ENCODE measurements at places on chromosomes 13 and 19. TPM values are rescaled to one million over a fixed set of nuclear protein-coding genes. Genes with fewer than 3 reads are reported as not detected.
A peak's percentile ranks its signal among the peaks of the same experiment; 100 is the strongest.

DNA sequence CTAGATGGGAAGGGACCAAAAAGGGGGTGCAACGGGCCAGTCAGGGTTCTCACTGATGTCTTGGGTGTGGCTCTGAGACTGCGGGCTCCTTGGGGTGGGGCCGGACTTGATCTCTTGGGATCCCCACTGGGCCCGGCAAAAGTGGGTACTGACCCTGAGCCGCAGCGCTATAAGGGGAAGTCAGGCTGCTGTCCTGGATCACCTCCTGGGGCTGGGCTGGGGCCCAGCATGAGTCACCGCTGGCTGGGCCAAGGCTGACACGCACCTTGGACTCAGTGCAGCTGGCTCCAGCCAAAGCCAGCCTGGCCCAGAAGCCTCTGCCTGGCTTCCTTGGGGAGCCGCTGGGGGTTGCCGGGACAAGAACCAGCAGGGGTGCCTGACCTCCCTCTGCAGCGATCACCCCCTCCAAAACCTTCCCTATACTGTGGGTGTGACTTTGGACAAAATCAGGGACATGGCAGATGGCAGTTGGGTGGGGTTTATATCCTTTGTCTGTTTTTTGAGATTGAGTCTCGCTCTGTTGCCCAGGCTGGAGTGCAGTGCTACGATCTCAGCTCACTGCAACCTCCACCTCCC is 617 bp upstream of the IQCN start:
- peak; percentile 96 for DNase-seq

DNA sequence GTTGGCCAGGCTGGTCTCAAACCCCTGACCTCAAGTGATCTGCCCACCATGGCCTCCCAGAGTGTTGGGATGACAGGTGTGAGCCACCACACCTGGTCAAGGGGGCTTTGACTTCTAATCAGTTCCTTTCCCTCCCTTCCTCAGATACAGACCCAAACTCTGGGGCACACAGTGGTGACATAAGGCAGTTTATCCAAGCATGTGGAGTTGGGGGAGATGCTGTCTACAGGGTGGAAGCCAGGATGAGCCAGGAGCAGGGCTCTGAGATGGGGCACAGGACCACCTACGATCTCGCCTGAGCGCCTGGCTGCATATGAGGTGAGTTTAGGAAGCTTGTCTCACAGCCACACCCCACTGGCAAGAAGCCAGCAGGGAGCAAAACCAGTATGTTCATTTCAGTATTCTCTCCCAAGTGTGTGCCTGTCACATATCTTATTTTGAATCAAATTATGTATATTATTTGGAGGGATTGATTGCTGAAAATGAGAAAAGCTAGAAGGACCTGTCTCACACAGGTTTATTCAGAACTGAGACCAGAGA is 67.7 kb downstream of the KCTD15 start:
- DNase-seq, result peak; percentile 18

DNA sequence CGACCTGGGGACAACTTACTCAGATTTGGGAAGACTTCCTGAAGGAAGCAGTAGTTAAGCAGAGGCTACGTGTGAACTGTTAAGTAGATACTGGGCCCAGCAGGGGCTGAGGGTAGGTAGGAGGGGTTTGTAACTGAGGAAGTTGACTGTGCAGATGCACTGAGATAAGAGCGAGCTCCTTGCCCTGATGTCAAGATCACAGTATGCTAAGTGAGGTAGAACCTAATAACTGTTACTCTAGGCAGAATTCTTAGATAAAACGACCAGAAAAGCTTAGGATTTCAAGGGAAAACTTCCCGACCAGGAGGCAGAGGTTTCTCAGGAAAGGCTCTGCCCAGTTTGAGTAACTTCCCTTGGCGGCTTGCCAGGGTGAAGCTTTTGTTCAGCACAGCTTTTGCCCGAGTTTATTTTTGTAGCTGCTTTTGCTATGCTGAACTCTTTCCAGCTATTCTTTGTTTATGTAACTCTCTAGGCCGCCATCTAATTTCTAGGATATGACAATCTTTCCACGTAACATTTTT is 632.1 kb downstream of the DIAPH3 start:
- peak; percentile 93 for DNase-seq

DNA sequence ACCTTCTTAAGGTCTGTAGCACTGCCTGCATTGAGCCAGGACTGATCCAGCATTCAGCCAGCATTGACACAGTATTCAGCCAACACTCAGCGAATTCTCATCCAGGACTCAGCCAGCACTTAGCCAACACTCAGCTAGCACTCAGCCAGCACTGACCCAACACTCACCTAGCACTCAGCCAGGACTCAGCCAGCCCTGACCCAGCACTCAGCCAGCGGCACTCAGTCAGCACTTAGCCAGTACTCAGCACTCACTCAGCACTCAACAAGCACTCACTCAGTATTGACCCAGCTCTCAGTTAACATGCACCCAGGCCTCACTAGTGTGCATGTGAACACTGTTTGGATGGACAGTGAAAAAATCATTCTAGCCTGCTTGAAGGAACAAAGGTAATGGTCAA is 55.0 kb downstream of the TSHZ3 start:
- DNase-seq, result no peak

GRCh38 chr13:98144027-98144741 is 1.3 kb downstream of the FARP1 start:
- no peak for DNase-seq

- no peak for DNase-seq
Observed at GRCh38 chr13:111395511-111396393, 75.3 kb downstream of the TEX29 start.

DNA sequence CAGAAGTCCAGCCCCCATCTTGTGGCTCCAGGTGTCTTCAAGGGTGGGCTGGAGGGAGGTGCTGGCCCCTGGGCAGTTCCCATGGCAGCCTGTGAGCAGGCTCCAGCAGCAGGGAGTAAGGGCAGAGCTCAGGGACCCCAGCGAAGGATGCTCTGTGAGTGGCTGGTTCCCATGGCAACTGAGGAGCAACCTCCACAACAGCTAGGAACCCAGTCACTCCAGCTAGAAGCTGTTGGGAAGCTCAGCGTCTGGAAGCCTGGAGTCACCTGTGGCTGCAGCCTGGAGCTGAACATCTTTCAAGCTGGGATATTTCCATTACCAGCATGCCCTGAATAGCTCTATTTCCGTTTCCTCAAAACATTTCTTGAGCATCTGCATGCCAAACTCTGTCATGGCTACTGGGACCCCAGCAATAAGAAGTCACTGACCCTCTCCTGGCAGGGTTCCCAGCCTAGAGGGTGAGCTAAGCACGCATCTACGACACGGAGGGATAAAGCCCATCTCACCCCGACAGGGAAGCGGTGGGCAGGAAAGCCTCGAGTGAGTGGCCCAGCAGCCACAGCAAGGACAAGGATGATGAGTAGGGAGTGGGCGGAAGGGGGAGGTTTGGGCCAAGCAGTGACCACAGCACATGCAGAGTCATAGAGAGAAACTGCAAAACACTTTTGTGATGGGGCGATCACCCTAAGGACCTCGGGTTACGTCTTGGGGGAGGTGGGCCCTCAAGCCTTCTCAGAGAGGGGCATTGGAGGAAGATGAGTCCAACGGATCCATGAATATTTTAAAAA is 52.6 kb downstream of the ALOX5AP start:
- no peak for DNase-seq

- DNase-seq, result no peak
Observed at GRCh38 chr13:95193509-95194230, 107.6 kb downstream of the ABCC4 start.

- DNase-seq, result no peak
Observed at GRCh38 chr19:56294549-56294948, 20.1 kb downstream of the ZSCAN5A start.

- DNase-seq, result no peak
Observed at GRCh38 chr13:26695360-26695705, 65.3 kb downstream of the GPR12 start.

- DNase-seq, result no peak
Observed at GRCh38 chr19:1355568-1356507, 27.9 kb upstream of the NDUFS7 start.

- DNase-seq, result no peak
Observed at GRCh38 chr19:21158523-21159135, 16.8 kb downstream of the ZNF431 start.

DNA sequence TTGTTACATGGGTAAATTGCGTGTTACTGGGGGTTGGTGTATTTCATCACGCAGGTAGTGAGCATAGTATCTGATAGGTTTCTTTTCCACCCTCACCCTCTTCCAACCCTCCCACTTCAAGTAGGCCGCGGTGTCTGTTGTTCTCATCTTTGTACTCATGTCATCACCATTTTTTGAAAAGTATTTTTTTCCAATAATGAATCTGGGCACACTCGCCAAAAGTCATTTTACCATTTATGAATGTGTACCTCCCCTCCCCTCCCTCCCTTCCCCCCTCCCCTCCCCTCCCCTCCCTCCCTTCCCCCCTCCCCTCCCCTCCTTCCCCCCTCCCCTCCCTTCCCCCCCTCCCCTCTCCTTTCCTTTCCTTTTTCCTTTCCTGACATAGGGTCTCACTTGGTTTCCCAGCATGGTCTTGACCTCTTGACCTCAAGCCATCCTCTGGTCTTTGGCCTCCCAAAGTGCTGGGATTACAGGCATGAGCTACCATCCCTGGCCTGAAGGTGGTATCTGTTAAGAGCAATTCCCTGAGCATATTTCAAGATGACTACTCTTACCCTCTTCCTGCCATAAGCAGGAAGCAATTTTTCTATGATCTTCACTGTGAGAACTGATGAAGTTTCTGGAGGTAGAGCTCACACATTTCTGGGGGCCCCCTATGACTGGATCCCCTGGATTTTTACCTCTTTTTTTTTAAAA is 15.7 kb downstream of the ZNF627 start:
- DNase-seq, result no peak

- DNase-seq, result no peak
Observed at GRCh38 chr19:19533841-19534240, 4.2 kb upstream of the CILP2 start.

DNA sequence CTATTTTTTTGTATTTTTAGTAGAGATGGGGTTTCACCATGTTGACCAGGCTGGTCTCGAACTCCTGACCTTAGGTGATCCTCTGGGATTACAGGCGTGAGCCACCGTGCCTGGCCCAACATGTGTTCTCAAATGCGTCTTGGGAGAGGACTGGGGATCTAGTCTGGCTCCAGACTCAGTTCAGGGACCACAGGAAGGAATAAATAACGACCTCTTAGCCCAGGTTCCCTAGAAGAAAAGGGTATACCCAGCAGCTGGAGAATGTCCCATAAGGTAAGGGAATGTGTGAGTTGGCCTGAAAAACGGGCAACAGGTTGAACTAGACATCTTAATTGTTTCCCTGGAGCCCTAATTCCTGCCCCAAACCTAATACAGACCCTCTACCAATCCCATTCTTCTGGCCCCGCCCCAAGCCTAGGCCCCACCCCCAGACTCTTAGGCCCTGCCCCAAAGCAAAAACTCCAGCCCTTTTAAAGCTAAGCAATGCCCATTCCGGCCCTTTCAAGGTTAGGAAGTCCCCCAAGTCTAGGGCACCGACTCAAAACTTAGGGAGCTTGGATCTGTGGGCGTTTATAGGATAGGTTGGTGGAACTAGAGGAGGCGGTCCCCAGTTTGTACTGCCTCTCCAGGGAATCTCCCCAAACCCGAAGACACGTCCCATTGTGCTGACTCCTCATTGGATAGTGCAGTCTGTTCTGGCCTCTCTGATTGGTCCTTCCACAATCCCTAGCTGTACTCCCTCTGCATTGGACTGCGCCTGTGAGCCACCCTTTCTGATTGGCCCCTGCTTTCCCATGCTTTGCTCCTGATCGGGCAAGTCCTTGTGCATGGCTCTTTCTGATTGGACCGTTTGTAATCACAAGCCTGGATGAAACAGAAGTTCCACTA is 5.4 kb upstream of the LRFN1 start:
- no peak for DNase-seq

GRCh38 chr13:105956921-105957320 is 578.5 kb downstream of the EFNB2 start:
- no peak for DNase-seq

GRCh38 chr13:43054803-43055802 is 31.7 kb downstream of the DNAJC15 start:
- DNase-seq, result no peak

DNA sequence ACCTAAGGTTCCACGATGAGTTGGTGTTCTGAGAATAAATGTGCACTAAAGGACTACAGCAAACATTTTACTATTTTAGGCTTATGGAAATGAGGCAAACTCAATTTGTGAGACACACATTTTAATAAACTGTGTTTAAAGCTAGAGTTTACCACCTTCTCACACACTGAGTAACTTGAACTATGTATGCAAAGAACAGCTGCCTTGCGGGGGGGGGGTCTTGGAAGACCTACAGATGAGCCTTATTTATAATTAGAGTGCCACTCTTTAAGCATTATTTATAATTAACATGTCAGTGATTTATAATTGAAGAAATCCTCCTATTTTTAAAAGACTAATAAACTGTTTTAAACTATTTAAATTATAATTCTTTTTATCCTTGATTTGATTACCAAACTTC is 300.4 kb downstream of the DLEU7 start:
- no peak for DNase-seq

GRCh38 chr19:49591731-49592485 is 926 bp downstream of the PRR12 start:
- DNase-seq, result no peak

The DPY19L3 gene
- total RNA-seq, result 29.0 TPM

The COMP gene
- total RNA-seq, result 72.2 TPM

The ZNF790 gene
- total RNA-seq, result 8.4 TPM

The BSG gene
- 300 TPM for total RNA-seq

The VSIG10L gene
- total RNA-seq, result 2.9 TPM
